Amniotic epithelial cell (primary cell): ENCODE measurements at places on chromosomes 1 and 21.

DNA sequence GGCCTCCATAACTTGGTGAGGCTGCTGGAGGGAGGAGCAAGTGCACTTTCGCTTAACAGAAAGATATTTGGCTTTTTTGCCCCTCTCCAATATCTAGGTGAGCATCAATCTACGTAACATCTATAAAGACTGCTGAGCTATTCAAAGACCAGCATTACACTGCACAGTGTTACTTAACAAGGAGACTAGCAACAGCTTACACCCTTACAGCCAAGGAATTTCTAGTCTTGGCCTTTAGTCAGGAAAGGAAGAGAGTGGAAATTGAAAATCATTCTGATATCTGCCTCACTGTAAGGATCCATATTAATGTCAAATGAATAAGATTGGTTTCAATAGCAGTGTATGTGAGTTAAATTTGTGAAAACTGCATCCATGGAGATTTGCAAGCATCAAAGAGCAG, 163.9 kb upstream of the DUSP10 start:
- DNase-seq = no peak

DNA sequence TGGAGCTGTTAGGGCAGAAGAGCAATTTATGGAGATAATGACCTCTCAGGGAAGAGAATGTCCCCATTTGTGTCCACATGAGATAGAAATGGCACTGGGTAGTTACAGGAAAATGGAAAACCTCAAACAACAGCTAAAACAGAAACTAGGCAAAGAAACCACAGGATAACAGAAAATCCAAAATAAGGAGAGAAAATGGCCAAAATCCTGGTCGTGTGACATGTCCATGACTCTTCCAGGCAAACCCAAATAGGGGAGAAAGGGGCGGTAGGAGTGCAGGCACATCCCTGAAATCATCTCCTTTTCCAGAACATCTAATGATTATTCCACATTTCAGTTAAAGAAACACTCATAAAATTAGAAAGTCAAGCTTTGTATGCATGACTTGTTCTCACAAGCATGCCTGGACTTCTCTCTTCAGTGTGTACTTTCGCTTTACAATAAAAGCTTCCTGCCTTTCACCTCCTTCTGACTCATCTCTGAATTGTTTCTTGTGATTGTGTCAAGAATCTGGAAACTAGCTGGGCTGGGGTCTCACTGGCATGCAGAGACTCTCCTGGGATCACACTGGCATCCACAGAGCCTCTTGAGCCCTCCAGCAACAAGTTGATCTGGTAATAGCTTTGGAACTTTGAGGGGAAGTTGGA, 171.4 kb upstream of the ZP4 start:
- DNase-seq = no peak

DNA sequence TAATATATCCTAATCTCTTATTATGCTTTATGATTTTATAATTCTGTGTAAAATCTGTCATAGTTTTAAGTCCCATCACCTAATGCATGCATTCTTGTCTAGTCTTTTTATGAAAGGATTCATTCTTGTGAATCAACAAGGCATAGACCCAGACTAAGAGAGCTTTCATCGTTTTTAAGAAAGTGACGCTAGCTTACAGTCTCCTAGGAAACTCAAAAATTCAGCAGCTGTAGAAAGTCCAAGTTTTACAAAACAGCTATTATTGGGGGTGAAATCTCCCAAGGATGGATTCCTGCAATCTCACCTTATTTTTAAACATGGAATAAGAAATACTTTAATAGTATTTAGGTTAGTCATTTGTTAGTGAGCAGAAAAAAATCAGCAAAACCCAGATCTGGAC, 104.7 kb downstream of the NCAM2 start:
- no peak for DNase-seq

DNA sequence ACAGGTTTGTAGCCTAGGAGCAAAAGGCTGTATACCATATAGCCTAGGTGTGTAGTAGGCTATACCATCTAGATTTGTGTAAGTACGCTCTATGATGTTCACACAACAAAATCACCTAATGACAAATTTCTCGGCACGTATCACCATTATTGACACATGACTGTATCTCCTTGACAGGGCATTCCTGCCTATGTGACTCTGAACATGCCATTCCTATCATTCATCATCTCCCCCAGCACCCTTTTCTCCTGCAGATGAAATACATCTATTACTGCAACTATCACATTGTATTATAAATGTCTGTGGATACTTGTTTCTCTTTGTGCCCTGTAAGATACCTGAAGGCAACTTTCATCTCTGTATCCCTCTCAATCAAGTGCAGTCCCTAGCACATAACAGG, 29.9 kb downstream of the TP53BP2 start:
- no peak for DNase-seq

DNA sequence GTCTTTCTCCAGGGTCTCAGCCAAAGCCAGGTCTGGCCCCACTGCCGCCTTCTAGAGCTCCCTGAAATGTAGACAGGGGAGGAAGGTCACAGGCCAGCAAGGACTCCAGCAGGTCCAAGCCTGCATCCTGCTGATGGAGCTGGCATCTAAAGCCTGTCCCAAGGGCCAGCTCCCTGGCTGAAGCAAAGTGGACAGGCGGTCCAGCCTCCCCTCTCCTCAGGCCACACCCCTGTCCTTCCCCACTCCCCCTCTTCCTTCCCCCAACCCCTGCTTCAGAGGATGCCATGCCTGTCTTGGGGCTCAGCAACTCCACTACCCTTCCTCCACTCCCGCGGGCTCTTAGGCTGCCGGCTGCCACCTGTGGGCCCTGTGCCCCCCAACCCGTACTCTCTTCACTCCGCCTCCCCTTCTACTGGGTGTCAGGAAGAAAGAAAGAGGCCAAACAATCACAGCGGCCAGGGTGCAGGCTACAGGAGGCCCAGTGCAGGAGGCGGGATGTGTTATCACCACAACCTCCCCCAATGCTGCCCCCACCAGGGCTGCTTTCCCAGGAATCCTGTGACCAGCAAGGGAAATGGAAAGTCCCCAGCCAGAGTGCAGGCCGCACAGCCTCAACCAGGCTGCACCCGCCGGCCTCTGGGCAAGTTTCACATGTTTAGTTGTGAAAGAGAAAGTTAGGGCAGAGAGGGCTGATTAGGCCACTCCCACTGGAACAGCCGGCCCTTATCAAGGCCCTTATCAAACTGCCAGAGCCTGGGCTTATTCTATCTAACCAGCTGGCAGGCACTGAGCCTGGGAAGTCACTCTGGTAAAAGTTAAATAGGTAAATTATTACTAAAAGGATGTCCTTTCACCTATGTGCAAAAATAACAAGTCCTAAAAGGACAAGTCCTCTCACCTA, 34.1 kb downstream of the ACOT7 start:
- peak; percentile 85 for DNase-seq

DNA sequence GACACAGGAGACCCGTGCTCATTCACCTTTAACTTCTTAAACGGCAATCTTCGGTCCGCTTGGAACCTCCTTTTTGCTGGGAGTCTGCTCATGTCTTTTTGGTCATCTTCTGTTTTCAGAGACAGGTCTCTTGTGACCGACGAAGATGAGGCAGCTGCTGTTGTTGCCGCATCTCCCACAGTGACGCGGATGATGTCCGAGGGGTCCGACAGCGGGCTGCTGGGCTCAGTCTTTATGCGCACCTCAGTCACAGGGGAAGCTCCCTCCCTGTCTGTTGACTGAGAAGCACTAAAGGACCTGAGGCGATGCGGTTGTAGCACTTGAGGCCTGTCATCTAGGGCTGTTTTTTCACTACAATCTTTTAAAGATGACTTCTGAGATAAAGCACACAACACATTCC, 17.6 kb downstream of the ZBTB21 start:
- no peak for DNase-seq
